GM04504 (cell line): ENCODE measurements at places on chromosomes 5 and 9.

- DNase-seq = no peak
These were observed 39.2 kb upstream of the NEK6 start for GRCh38 chr9:124218438-124218982.

GRCh38 chr5:83991566-83992224 lies 271.0 kb upstream of the HAPLN1 start:
- no peak for DNase-seq

DNA sequence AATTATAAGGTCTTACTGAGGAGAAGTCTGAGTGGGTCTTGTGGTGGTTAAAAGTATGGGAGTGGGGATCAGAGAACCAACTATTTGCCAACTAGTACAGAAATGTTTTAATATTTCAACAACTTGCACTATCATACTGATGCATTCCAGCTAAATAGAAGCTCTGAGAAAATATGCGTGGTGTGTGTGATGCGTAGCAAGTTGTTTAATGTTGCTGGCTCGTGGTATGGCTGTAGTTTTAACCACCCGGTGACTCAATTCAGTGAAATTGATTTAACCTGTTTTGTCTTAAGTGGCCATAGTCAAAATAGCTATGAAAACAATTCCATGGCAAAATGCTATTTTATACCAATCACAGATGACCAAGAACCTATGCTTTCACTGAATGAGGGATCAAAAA lies 176.5 kb upstream of the SLC24A2 start:
- no peak for DNase-seq

DNA sequence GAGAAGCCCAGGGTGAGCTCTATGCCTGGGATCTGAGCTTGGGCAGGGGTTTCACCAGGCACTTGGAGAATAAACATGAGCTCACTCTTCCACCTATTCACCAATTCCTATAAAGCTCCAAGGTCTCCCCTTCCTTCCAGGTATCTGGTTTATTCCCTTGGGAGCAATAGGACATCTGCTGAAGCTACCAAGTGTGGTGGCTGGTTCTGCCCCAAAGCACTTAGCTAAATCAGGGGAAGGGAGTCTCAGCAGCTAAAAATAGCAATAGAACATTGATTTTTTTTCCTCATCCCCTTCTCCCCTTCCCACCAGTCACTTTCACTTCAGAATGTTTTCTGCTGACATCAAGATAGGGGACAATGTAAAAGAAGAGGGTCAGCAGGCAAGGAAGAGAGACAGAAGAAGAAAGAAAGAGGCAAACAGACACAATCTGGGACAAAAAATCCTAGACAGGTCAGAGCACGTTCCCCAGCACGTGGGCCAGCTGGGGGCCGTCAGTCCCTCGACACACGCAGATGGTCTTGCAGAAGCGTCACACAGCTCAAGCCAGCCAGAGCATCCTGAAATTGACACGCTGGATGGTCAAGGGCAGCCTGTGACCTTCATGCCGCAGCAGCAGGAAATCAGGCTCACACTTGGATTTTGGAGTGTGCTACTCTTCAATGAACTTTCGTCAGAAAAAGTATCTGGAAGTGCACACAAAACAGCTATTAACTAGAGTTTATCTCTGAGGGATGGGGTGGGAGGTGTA lies 176.0 kb downstream of the ZNF608 start:
- DNase-seq = no peak

- no peak for DNase-seq
These were observed 72.8 kb downstream of the INSL6 start for GRCh38 chr9:5112646-5113045.

DNA sequence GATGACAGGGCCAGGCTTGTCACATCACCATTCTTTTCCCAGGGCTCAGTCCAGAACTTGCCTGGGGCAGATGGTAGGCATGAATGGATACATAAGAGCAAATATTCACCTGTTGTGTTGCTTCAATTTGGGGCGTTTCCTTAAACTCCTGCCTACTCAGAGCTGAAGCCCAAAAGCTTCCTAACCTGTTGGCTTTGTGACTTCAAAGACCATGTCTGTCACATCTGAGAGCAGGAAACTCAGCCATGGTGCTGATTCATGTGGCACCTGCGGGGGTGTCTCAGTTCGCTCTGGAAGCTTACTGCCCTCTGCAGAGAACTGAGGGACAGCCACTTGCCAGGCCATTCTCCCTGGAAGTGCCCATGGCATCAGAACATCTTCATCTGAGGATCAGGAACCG lies 246.6 kb downstream of the HSPA4 start:
- no peak for DNase-seq
